ENCODE measurements at places on chromosomes 4 and X. TPM values are rescaled to one million over a fixed set of nuclear protein-coding genes. Genes with fewer than 3 reads are reported as not detected.

GPRIN3 gene
- 6.8 TPM for total RNA-seq

AREG gene
- 13.9 TPM for total RNA-seq

SCML2 gene
- 1.0 TPM for total RNA-seq

RLIM gene
- 31.6 TPM for total RNA-seq

ODAPH gene
- total RNA-seq, result not detected

SERTM2 gene
- total RNA-seq, result not detected

All from subcutaneous adipose tissue (tissue), 4 donors.